NCI-H2081 (cell line): ENCODE measurements at places on chromosomes 16 and 17.

DNA sequence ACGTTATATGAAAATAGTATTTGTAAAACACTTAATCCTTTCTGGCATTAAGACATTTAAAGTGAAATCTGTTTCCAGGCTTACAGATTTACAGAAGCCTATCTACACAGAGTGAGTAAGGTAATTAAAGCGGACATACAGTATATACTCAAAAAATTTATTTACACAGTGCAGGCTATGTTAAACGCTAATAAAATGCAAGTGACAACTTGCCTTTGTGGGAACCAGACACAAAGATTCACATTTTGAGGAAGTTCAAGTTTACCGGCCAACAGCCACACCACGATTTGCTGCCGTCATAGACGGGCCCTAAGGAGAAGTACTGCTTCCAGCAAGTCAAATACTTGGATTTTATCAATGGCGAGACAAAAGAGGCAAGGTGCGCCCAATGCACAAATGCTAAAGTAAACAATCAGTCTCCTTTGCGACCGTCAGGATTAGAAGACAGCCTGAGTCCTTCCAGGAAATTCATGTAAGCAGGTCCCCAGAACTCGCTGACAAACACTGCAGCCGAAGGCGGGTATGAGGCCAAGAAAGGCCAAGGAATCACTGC, 801 bp downstream of the VPS35 start:
- DNase-seq: no peak

GRCh38 chr17:53470626-53471025, 352.1 kb upstream of the KIF2B start:
- no peak for DNase-seq

DNA sequence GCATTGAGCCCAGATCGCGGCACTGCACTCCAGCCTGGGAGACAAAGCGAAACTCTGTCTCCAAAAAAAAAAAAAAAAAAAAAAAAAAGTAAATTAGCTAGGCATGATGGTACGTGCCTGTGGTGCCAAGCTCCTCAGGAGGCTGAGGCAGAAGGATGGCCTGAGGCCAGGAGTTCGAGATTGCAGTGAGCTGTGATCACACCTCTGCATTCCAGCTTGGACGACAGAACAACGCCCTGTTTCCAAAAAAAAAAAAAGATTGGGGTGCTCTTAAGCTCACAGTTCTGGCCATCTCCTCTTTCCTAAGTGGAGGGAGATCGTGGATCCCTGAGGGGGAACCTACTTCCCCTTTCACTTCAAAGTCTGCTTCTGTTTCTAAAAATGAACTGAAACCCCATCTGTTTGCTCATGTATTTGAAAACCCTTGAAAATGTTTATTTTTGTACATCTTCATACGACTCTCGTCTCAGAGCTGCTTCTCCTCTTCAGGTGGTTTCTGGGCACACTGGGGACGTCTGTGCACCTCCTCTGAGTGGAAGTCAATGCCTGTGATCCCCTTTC, 138.8 kb downstream of the PRKCA start:
- no peak for DNase-seq

DNA sequence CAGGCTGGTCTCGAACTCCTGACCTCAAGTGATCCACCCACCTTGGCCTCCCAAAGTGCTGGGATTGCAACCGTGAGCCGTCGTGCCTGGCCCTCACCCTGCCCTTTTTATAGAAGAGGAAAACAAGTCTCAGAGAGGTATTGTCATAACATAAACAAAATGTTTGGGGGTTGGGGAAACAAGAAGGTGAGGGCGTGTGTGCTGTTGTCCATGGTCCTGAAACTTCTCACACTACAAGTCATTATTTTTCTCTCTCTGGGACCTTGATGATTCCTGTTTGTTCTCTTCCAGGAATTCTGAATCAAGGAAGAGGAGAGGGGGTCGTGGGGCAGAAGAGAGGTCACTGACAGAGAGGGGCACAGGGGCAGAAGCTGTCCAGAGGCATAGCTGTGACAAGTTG, 160.2 kb upstream of the LHX1 start:
- no peak for DNase-seq

GRCh38 chr17:44115585-44116415, 7.6 kb downstream of the HDAC5 start:
- DNase-seq: peak; percentile 49

DNA sequence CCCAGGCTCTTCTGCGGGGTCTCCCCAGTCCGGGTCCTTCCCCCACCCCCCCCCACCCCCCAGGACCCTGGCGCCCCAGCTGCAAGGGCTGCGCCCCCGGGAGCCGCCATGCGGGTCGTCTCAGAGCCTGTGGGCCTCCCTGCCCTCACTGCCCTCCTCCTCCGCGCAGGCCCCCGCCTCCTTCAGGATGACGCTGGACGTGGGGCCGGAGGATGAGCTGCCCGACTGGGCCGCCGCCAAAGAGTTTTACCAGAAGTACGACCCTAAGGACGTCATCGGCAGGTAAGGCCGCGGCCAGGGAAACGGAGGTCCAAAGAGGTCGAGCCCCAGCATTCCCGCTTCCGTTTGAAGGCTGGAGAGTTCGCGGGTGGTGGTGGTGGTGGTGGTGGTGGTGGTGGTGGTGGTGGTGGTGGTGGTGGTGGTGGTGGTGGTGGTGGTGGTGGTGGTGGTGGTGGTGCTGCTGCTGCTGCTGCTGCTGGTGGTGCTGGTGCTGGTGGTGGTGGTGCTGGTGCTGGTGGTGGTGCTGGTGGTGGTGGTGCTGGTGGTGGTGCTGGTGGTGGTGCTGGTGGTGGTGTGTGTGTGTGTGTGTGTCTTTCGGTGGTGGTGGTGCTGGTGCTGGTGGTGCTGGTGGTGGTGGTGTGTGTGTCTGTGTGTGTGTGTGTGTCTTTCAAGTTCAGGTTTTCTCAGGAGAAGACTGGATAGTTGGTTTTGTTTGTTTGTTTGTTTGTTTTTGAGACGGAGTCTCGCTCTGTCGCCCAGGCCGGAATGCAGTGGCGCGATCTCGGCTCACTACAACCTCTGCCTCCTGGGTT, 615 bp downstream of the PHKG2 start:
- DNase-seq: no peak

- DNase-seq: no peak
Observed at GRCh38 chr17:40243761-40244160, 24.7 kb downstream of the WIPF2 start.

- no peak for DNase-seq
Observed at GRCh38 chr16:57282510-57283213, 1.8 kb downstream of the PLLP start.

- DNase-seq: no peak
Observed at GRCh38 chr16:87713451-87714229, 52.1 kb downstream of the KLHDC4 start.

GRCh38 chr16:89618109-89618998, 4.9 kb downstream of the DPEP1 start:
- DNase-seq: no peak

GRCh38 chr17:45006927-45007461, 38.9 kb upstream of the C1QL1 start:
- no peak for DNase-seq

DNA sequence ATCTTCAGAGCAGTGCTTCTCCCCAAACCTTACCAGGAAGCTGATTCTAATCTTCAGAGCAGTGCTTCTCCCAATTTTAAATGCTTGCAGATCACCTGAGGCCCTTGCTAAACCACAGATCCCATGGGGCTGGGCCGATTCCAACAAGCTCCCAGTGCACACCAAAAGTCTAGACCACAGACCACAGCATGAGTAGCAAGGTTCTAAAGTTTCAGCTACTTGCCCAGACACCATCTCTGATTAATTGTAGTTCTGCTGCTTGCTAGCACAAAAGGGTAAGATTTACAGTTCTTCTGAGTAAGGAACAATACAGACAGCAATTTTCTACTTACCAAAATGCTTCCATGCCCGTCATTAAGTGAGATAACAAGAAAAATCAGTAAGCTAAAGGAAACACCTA, 12.2 kb downstream of the CLEC3A start:
- no peak for DNase-seq

- DNase-seq: no peak
Observed at GRCh38 chr17:41555105-41555887, 16.6 kb downstream of the KRT9 start.

GRCh38 chr16:2177101-2177500, 19.3 kb downstream of the CASKIN1 start:
- no peak for DNase-seq

DNA sequence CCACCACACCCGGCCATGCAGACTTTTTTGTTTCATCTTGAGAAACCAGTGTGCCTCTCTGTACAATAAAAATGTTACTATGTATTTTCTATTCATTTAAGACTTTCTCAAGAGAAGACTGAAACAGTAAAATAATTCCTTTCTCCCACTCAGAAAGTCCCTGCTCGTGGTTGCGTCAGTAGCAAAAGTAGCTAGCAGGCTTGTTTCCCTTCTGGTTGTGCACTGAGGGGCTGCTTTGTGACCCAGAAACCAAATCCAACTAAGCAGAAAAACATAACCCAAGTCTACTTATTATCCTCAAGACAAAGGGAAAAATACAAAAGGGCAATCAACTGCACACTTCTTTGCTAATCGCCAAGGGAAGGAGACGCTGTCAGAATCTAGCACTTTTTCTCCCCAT, 3.4 kb upstream of the PNPO start:
- DNase-seq: no peak

GRCh38 chr16:27448532-27449433, 46.8 kb downstream of the IL21R start:
- DNase-seq: no peak

DNA sequence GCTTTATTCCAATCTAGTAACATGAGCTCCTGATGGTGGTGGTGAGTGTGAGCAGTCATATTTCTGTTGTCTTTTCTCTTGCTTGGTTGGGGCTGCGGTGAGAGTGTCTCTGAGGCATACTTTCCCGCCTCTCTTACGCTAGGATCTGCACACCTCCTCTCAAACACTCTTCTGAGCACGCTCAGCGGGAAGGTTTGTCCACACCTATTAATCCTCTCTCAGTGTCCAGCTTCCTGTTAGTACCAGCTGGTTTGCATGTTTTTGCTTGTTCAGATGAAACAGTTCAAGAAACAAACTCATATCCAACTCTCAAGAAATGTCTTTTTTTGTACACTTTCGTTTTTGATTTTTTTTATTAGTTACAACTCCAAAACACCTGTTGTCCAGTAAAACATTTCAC, 89.5 kb downstream of the CCDC182 start:
- DNase-seq: no peak

DNA sequence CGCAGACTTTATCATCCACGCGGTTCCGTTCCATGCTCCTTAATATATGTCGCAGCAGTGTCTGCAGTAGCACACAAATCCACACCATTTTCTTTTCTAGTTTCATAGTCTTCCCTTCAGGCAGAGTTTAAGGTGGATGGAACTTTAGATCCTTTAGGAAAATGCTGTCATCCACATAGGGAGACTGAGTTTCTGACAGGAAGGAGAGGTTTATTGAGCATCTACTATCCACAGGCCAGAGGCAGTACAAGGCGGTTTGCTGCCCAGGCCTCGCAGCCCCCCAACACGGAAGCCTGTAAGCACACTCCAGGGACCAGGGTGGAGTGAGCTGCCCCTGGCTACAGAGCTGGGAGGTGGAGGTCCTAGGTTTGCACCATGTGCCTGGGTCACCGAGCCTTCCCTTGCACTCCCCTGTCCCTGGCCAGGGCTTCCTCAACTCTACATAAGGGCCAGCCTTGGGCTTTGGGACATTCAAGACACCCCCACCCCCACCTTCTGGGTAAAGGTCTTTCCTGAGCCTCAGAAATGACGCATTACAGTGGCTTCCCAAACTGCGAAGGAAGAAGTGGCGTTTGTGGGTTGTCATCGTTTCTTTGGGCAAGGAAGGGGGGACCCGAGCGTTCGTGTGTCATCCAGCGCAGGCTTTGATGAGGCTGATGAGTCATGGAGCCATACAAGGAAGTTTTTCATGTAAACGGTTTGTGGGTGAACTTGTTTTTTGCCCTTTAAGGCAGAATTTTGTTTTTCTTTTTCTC, 146.5 kb upstream of the PLCG2 start:
- no peak for DNase-seq

DNA sequence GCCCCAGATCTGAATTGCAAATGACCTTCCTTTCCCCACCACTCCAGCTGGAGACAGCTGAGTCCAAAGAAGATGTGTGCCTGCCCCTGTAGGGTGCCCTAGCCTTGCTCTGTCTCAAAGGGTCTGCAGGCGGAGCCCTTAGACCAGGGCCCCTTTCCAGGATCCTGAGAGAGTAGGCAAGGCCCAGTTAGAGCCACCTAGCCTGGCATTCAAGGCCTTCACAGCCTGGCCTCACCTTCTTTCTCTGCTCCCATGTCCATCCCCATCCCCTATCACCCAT, 66.6 kb upstream of the LHX1 start:
- no peak for DNase-seq

GRCh38 chr16:54407596-54407995, 121.0 kb upstream of the IRX3 start:
- no peak for DNase-seq

DNA sequence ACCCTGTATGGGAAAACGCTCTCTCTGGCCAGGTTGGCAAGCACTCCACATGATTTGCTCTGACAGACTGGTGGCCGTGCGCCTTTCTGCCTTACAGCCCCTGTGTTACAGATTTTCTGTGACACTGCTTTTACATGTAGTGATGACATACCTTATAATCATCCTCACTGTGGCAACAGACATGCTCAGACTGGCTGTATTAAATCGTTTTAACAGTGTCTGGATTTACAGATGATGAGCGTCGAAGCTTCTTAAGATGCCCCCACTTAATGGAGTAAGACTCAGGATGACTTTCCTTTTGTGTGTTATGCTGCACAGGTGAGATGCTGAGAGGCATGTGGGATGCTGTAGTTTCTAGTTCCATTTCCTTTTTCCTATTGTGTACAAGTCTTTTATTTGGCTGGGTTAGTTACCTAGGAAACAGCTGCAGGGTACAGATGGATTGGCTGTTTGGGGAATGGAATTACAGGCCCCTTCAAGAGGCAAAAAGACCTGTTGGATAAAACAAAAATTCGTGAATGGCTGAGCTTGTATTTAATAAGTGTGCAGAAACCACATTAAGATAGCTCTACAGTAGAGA, 20.9 kb upstream of the VWA3A start:
- peak; percentile 22 for DNase-seq

GRCh38 chr17:8692916-8693315, 51.7 kb downstream of the CCDC42 start:
- DNase-seq: no peak

- no peak for DNase-seq
Observed at GRCh38 chr17:55606488-55606815, 95.2 kb upstream of the SMIM36 start.

- DNase-seq: no peak
Observed at GRCh38 chr16:57992084-57992483, 8.4 kb downstream of the ZNF319 start.

DNA sequence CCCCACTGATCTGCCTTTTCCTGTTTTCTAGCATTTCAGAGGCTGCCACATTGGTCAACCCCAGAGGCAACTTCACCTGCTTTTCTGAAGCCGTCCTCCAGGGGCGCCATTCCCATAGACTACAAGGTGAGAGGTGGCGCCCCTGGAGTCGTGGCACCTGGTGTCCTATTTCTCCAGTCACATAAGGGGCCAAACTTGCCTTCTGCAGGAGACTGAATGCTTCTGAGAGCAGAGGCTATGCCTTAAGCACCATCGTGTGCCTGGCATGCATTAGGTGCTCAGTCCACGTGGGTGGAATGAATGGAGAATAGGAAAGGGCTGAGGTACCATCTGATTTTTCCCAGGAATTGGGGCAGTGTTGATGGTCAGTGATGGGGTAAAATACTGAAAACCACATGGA, 164.8 kb downstream of the HAPSTR1 start:
- DNase-seq: no peak
